ENCODE measurements at places on chromosomes 7 and 10. TPM values are rescaled to one million over a fixed set of nuclear protein-coding genes. Genes with fewer than 3 reads are reported as not detected.

Gene SAMD9
- 12.6 TPM for total RNA-seq

Gene HYAL4
- total RNA-seq: not detected

Gene ITIH5
- 9.5 TPM for total RNA-seq

Gene GPNMB
- total RNA-seq: 127 TPM

Gene MAGI2
- total RNA-seq: 23.2 TPM

Gene ADARB2
- 0.76 TPM for total RNA-seq

DNA sequence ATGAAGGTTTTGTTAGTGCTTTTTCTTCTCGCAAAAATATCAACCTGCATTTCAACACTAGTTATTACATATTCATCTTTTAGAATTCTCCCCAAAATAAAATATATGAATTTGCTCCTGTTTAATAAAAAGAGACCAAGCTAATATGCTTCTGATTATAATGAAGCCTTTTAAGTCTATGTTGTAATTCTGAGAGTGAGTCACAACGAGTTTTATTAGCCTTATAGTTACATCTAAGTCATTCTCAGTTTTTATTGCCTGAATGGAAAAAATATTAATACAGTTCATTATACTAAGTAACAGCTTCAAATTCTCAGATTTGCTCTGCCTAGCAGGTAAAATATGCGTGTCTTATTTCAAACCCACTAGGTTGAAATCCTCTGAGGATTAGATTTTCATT lies 152.4 kb upstream of the CELF2 start:
- no peak for DNase-seq

- DNase-seq: no peak
Observed at GRCh38 chr7:116219834-116220233, 9.5 kb downstream of the TES start.

GRCh38 chr10:121540732-121541395 lies 57.4 kb downstream of the FGFR2 start:
- DNase-seq: no peak

DNA sequence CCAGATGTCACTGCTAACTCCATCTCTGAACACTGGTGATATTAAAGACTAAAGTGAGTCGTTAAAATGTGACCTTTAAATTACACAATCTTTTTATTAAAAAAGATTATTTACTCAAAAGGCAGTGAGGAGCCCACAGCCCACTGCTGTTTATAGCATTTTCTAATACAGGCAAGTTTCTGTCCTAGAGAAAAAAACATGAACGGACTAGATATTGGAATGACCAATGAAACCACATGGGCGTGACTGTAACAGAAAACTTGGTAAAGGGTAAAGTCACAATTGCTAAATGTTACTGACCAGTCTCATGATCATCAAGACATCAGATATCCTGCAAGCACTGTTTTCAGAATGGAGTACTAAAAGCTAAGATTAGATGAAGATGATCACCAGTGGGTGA lies 78.7 kb downstream of the FEZF1 start:
- DNase-seq: no peak

DNA sequence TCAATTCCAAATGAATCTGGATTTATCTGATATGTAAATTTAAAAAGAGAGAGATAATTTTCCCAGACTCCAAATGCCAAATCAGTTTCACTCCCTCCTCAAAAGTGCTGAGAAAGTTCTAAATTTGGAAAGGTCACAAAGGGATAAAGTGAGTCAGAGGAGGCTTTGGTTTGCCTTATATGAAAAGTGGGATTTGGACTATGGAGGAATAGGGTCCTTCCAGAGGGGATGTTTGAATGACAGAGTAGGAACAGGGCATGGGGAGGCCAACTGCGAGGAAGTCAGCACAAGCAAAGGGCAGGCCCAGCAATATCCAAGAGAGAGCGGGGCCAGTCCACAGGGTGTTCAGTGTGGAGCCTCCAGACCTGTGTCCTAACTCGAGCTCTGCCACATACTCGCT lies 9.8 kb upstream of the FAS start:
- no peak for DNase-seq

DNA sequence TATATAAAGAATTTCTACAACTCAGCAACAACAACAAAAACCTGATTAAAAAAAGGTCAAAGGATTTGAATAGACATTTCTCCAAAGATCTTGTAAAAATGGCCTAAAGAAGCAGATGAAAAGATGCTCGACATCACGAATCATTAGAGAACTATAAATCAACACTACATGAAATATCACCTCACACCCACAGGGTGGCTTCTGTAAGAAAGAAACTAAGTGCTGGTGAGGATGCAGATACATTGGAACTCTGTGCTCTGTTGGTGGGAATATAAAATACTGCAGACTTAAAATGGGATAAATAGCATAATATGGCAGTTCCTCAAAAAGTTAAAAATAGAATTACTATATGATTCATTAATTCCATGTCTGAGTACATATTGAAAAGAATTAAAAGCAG lies 38.3 kb upstream of the CDCA7L start:
- no peak for DNase-seq

DNA sequence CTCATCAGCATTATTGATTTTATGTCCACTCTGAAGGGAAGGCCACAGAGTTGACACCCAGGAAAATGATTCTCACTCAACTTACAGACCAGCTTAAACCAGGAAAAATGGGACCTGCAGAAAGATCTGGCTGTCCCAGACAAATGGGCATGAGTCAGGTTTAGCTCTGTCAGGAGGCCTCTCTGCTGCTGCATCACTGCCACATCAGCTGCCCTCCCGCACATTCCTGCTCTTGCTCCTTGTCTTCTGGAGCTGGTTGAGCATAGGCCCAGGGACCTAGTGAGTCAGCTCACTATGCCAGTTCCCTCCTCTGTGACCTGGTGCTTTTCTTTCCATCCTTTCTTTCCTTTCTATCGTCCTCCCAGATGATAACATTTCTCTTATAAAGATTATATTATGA lies 18.8 kb upstream of the SMNDC1 start:
- DNase-seq: no peak
